ENCODE measurements at places on chromosomes 1 and 21.

GRCh38 chr21:31254131-31254530 is 89.9 kb downstream of the TIAM1 start:
- no peak for DNase-seq

- no peak for DNase-seq
Observed at GRCh38 chr1:109207467-109208103, 6.1 kb upstream of the SARS1 start.

- no peak for DNase-seq
Observed at GRCh38 chr1:41019353-41019745, 2.2 kb downstream of the SLFNL1 start.

DNA sequence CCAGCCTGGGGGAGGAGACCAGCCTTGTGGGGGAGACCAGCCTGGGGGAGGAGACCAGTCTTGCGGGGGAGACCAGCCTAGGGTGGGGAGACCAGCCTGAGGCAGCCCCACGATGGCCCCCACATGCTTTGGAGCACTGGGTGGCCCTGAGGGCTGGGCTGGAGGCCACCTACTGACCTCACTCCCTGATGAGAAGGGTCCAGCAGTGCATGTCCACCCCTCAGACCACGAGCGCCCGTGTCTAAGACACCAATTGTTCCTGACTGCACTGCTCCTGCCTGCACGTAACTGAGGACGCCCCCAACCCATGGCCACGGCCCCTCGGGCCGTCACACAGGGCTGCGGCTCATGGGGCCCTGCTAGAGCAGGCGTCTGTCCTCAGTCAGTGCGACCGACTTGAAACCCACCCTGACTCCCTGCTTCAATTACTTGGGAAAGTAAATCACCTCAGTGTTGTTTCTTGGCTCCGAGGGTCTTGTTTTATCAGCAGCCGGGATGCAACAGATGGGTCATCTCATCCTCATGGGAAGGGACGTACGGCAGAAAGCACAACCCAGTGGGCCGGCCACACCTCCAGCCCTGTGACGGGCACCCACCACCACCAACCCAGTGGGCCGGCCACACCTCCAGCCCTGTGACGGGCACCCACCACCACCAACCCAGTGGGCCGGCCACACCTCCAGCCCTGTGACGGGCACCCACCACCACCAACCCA is at the start of gene SPATC1L:
Gene SPATC1L (minus strand): TSS at position 550 of the 715 bp plus-strand sequence. CDS start 1,643 bp downstream, outside the sequence.
- DNase-seq, result peak; percentile 66

- DNase-seq, result no peak
Observed at GRCh38 chr1:179083533-179083932, 1.7 kb downstream of the TOR3A start.

DNA sequence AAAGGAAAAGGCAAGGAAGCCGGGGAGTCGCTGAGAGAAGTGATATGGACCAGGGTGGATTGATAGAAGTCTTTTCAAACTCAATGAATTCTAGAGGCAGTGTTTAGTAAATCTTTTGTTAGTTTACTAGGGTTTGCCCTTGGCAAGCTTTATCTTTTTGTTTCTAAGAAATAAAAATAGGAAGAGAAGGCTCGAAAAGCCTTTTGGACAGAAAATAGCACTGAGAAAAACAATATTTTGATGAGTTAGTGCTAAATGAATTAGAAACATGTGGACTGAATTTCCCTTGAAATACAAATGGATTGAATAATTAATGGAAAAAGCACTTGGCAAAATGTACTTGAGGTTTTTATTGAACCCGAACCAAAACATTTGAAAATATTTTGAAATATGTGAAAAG is 121.8 kb upstream of the SPAG17 start:
- no peak for DNase-seq

- peak; percentile 100 for DNase-seq
Observed at GRCh38 chr1:243848858-243849420, 1.1 kb downstream of the AKT3 start.

GRCh38 chr1:53847980-53848379 is 9.9 kb upstream of the NDC1 start:
- no peak for DNase-seq

DNA sequence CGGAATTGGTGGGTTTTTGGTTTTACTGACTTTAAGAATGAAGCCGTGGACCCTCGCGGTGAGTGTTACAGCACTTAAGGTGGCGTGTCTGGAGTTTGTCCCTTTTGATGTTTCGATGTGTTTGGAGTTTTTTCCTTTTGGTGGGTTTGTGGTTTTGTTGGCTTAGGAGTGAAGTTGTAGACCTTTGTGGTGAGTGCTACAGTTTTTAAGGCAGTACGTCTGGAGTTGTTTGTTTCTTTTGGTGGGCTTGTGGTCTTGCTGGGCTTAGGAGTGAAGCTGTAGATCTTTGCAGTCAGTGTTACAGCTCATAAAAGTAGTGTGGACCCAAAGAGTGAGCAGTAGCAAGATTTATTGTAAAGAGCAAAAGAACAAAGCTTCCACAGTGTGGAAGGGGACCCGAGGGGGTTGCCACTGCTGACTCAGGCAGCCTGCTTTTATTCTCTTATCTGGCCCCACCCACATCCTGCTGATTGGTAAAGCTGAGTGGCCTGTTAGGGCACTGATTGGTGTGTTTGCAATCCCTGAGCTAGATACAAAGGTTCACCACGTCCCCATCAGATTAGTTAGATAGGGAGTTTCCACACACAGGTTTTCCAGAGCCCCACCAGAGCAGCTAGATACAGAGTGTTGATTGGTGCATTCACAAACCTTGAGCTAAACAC is 20.9 kb downstream of the HENMT1 start:
- DNase-seq, result no peak

Data from NCI-H1694 treated with DMSO at 0.1 percent for 48 hours (cell line).